T-helper 2 cell treated with Interferon-gamma antibody and Interleukin-4, amounts not matched to agents 5 μg/mL and 100 μg/mL, for 36 hours (primary cell): ENCODE measurements at places on chromosomes 7 and 10.

DNA sequence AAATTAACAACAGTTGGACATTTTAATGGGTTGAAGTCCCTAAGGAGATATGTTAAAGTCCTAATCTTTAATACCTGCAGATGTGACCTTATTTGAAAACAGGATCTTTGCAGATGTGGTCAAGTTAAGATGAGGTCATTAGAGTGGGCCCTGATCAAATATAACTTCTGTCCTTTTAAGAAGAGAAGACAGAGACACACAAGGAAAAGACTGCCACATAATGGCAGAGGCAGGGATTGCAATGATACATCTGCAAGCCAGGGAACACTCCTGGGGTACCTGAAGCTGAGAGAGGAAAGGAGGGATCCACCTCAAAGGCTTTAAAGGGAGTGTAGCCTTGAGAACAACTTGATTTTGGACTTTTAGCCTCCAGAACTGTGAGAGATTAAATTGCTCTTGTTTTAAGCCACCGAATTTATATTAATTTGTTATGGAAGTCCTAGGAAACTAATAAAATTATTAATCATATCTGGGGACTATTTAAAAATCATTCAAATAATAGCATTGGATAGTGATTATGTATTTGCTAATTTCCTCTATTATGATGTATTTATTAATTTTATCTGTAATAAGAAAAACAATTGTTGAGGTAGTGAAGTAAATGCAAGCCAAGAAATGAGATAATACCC is 700.0 kb upstream of the PCDH15 start:
- DNase-seq = no peak

GRCh38 chr7:30503274-30504212 is 1.1 kb downstream of the GGCT start:
- no peak for DNase-seq

DNA sequence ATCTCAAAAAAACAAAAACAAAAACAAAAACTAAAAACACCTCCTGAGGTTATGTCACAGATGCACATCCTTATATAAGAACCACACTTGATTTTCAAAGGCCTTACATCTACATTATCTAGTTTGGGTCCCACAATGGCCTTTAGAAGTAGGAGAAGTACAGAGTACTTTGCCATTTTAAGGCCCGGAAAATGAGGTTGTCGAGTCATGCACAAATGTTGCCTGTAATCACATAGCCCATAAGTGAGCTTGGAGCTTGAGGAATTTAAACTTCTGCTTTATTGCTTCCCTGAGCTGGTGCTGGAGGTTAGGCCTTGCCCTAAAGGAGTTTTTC is 9.7 kb upstream of the MKRN1 start:
- DNase-seq = no peak

DNA sequence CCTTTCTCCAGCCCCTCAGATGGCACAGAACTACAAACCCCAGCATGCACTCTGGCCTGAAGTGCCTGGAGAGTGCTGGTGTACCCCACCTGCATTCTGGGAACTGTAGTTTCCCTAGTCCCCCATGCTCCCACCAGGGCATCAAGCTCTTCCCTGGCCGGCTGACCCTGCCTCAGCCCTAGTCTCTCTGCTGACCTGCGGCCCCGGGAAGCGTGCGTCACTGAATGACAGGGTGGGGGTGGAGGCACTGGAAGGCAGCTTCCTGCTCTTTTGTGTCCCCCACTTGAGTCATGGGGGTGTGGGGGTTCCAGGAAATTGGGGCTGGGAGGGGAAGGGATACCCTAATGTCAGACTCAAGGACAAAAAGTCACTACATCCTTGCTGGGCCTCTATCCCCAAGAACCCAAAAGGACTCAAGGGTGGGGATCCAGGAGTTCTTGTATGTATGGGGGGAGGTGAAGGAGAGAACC is 2.1 kb downstream of the NOS3 start:
- no peak for DNase-seq

DNA sequence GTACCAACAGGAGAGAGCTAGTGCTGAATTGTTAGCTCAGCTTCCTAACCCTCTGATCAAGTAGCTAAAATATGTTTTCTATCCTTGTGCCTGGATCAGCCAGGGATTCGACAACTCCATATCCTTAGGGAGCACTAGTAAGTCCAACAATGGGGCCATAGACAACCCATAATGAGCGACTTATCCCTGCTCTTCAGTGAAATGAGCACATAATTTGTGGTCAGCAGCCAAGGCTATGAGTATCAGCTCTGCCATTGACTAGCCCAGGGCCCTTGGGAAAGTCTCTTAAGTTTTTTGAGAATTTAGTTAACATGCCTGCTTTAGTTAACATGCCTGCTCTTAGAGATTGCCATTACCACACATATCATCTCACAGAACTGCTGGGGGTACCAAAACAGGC is 39.3 kb downstream of the COL1A2 start:
- DNase-seq = no peak

GRCh38 chr10:123408660-123409059 is 254.5 kb downstream of the BUB3 start:
- no peak for DNase-seq

GRCh38 chr10:129694184-129694583 is 227.1 kb downstream of the MGMT start:
- DNase-seq = no peak

GRCh38 chr7:5662828-5663227 is 118.6 kb downstream of the RNF216 start:
- no peak for DNase-seq

- DNase-seq = no peak
These were observed 28.9 kb upstream of the SAMD9L start for GRCh38 chr7:93176992-93177580.

GRCh38 chr10:17003651-17004286 is 125.8 kb downstream of the CUBN start:
- no peak for DNase-seq

DNA sequence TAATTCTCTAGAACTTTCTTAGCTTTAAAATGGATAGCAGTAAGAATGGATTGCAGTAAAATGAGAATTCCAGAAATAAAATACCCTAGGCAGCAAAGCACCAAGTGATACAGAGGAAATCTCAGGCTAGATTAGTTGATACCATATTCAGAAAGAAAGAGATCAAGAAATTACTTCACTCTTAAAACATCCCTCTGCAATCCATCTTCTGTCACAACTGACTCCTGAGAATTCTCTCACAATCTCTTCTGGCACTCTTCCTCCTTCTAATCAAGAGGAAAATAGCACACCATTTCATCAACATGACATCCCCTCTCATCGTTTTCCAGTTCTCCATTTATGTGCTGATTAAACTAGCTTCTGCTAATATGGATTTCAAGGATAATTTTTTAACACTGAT is 42.2 kb upstream of the LAMB1 start:
- DNase-seq = no peak

DNA sequence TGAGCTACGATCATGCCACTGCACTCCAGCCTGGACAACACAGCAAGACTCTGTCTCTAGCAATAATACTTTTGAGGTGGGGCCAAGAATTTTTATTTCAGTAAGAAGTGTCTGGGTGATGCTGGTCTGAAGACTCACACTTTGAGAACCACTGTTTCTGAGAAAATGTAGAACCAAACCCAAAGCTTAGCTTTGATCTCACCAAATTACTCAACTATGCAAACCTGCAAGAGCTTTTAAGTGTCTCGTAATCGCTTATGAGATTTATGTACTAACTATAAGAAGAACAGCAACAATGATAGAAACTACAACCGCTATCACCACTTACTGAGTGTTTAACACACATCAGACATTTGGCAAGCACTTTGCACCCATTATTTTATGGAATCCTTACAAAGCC is 29.5 kb downstream of the APBB1IP start:
- no peak for DNase-seq

- no peak for DNase-seq
These were observed 106.0 kb downstream of the ABLIM1 start for GRCh38 chr10:114552050-114552449.

DNA sequence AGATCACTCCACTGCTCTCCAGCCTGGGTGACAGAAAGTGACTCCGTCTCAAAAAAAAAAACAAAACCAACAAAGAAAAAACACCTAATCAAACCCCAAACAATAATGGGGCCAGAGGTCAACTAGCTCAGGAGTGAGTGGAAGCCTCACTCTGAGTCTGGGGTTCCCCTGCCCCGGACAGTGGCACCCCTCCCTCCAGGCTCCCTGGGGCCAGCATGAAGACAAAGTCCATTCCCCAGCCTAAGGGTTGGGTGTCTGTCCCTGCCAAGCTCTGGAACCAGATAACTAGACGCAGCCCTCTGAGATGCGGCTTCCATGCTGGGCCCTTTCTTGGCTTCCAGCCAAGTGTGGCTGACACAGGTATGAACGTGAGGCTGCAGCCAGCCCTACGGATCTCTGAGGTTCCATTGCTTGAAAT is 1.7 kb upstream of the FUOM start:
- no peak for DNase-seq

DNA sequence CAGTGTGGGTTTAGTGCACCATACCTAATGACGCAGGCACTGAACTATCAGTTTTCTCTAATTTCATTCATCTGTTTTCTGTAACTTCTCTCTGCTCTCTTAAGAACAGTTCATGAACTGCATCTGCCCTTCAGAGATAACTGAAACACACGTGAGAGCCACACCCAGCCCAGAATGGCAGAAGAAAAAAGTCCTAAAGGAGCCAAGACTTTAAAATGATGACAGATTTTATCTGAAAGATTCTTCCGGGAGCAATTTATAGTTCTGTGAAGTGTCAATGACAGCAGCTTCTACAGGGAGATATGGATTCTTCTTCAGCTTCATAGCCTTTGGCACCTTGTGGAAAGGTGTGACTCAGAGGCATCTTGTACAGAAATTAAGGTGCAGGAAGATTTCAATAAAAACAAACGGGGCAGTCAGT is 211.5 kb upstream of the SLC26A5 start:
- DNase-seq = no peak

DNA sequence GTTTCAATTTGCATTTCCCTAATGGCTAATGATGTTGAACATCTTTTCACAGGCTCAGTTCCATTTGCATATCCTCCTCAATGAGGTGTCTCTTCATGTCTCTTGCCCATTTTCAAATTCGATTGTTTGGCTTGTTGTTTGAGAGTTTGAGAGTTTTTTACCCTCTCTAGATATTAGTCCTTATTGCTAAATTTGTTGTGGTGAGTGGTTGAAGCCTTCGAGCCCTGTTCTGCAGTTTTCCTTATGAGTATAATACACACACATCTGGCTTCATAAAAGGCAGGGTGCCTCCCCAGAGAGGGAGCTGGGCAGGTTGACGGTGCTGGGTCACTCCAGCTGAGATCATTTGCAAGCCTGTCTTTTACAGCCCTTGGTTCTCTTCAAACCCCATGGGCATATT is 65.1 kb downstream of the RGS10 start:
- DNase-seq = no peak

DNA sequence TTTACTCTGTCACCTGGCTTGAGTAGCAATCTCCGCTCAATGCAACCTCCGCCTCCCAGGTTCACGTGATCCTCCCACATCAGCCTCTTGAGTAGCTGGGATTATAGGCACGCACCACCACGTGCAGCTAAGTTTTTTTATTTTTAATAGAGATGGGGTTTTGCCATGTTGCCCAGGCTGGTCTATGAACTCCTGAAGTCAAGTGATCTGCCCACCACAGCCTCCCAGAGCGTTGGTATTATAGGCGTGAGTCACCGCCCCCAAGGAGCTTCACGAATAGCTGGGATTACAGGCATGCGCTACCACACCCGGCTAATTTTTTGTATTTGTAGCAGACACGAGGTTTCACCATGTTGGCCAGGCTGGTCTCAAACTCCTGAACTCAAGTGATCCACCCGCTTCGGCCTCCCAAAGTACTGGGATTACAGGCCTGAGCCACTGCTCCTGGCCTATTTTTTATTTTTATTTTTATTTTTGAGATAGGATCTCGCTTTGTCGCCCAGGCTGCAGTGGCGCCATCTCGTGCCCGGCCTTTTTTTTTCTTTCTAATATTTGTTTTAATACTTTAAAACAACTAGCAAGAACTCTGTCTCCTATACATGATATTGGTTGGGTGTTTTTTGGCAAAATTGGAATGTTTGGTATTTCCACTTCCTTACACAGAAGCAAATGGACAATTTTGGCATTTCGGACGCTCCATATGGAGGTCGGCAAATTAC is 1.1 kb downstream of the EFCAB10 start:
- DNase-seq = no peak

DNA sequence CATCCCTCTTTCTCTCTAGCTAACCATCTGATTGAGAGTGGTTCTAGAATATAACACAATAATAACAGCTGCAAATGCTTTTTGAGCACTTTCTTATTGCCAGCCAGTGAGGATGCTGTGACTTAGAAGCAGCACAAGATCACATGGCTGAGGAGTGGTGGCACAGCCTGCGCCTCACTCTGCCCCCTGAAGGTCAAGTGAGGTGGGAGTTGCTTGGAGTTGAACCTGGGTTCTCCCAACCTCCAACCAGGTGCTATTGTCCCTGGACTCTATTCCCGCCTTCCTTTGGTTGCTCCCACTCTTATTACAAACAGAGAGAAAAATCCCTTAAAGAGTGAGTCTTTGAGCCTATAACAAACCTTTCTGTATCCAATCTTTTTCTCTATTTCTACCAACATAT is 280.3 kb upstream of the PODXL start:
- no peak for DNase-seq

DNA sequence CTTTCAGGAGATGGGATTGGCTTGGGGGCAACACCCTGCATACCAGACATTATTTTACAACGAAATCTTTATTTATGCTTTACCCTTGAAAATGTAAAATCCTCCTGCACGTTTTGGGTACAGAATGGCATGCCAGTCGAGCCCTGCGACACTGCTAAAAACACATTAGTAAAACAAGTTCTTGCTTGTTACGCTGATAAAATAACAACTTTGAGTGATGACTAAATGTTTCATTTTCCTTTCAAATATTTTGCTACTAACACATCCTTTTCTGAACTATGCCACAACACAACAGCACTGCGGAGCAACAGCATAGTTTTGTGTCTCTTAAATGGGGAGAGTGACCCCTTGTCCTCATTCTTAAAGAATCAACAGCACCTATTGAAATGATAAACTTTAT is 76.0 kb upstream of the SEMA3D start:
- DNase-seq = no peak

DNA sequence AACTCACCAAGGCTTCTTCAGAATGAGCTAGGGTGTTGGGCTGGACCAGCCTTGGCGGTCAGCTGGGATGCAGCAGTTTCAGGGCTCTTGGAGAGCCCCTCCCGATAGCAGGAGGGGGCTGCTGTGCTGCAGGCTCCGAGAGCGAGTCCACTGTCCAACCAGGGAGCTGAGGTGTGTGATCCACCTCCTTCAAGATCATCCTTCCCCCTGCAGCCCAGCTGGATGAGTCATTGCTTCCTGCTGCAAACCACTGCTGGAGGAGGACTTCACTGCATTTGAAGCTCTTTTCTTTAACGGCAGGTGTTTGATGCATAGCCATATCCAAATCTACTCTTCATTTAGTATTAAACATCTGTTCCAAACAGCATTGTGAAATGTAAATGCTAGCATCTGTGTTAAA is 54.2 kb upstream of the EBF3 start:
- no peak for DNase-seq
